Suprapubic skin (tissue), 4 donors: ENCODE measurements at places on chromosomes 12 and 14. TPM values are rescaled to one million over a fixed set of nuclear protein-coding genes. Genes with fewer than 3 reads are reported as not detected.

Gene KLHL33
- 0.08 TPM for total RNA-seq

Gene ACSM4
- not detected for total RNA-seq

DNA sequence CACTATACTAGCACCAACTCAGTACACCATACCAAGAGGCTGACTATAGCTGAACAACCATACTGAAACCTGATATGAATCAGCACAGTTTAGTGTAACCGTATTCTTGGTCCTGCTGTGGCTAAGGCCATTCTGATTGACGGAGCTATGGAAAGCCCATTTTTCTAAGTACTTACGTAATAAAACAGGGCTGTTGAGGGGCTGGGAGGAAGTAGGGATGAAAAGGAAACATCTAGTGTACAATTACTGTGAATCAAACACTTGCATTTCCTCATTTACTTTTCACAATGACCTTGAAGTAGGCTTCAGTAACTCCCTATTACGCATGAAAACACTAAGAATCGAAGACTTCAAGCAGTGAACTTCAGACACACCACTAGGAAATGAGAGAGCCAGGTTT, 198.2 kb downstream of the BTG1 start:
- H3K36me3 ChIP-seq: no peaks in the 10 kb centered on the region
- no peak overlapping the region for H3K27ac ChIP-seq
- H3K4me1 ChIP-seq: no peaks in the 10 kb centered on the region
- H3K4me3 ChIP-seq: no peak overlapping the region
- H3K27me3 ChIP-seq: no peaks in the 10 kb centered on the region

GRCh38 chr14:34013721-34014060, 62.8 kb upstream of the EGLN3 start:
- H3K4me3 ChIP-seq: no peak overlapping the region
- H3K36me3 ChIP-seq: no peaks in the 10 kb centered on the region
- no peaks in the 10 kb centered on the region for H3K4me1 ChIP-seq
- no peak for DNase-seq
- no peak overlapping the region for H3K27ac ChIP-seq
- H3K27me3 ChIP-seq: no peaks in the 10 kb centered on the region

- DNase-seq: no peak
- H3K4me3 ChIP-seq: no peak overlapping the region
- no peak overlapping the region for H3K27ac ChIP-seq
- H3K27me3 ChIP-seq: no peaks in the 10 kb centered on the region
- peaks cover 10% of the 10 kb centered on the region for H3K4me1 ChIP-seq
Observed at GRCh38 chr14:38718519-38718918, 384.5 kb downstream of the SEC23A start.

GRCh38 chr12:26271889-26272492, 76.6 kb downstream of the SSPN start:
- H3K36me3 ChIP-seq: no peaks in the 10 kb centered on the region
- no peak overlapping the region for H3K4me3 ChIP-seq
- H3K27ac ChIP-seq: no peak overlapping the region
- H3K27me3 ChIP-seq: no peaks in the 10 kb centered on the region
- peaks cover 54% of the 10 kb centered on the region for H3K4me1 ChIP-seq
